ENCODE measurements at places on chromosomes 6 and 20.

DNA sequence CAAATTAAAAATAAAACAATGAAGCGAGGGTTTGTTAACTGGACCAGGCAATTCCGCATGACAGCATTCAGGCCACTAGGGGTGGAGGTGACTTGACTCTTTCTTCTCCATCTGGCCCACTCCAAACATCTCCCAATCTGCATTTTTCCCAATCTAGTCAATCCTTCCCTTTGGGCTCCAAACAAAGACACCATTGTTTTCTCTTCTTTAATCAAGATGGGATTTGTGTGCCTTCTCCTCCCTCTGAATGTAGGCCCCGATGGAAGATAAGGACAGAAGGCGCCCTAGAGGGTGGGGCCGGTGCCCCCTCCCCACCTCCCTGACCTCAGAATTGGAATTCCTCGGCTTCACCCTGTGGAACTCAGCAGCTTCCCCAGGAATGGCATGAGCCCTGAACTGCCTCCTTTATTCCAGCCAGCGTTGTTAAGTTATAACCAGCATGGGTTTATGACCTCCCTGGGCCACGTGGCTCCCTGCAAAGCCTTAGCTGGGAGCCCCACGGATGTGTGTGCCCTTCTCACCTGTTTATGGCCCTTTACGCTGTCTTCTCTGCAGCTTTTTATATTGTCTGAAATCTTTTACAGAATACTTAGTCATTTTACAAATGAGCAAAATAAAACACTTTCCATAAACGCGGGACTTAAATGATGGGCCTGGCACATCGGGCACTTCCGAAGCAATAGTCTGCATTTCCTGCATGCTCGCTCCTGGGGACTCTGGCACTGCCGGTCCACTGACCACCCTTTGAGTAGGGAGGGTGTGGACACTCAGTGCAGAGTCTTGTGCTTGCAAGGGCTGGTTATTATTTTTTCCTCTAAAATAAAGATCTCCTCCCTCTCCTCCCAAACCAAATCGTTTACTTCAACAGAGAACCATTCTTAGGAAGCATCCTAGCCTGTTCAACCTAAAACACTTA lies 24.5 kb downstream of the OVOL2 start:
- DNase-seq = no peak

GRCh38 chr6:121732641-121733040 lies 297.2 kb downstream of the GJA1 start:
- no peak for DNase-seq

- no peak for DNase-seq
Observed at GRCh38 chr20:57417051-57417689, 26.0 kb downstream of the RBM38 start.

GRCh38 chr6:18506382-18507017 lies 119.3 kb downstream of the RNF144B start:
- no peak for DNase-seq

DNA sequence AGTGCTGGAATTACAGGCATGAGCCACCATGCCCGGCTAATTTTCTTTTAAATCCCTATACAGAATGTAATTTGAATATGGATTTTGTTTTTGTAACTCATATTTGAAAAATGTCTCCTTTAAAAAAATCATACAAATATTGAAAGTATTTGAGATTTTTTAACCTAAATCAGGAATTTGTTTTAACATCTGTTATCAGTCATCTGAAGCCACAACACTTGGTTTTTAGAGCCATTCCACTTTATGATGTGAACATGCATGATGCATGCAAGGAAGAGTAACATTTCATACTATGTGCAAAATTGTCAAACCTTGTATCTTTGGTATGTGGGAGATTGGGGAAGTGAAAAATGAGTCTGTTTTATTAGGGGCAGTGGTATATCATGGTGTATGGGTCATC lies 124.5 kb upstream of the AHI1 start:
- DNase-seq = no peak

GRCh38 chr6:89066940-89067646 lies 13.5 kb upstream of the PNRC1 start:
- DNase-seq = no peak

- DNase-seq = no peak
Observed at GRCh38 chr6:161101517-161101916, 109.9 kb downstream of the MAP3K4 start.

DNA sequence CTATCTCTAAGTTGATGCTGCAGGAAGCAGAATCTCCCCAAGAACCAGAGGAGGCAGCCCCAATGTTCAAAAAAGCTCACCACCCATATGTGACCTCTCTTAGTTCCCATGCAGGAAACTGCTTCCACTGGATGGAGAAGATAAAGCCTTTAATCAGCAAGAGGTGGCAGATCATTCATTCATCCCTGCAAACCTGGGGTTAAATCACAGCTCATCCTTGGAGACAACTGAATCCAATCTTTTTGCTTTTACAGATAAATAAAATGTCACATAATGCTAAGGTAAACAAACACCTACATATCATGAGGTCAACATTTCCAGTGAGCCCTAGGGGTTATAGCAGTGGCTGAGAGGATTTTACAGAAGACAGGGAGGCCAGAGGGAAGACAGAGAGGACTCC lies 112.7 kb upstream of the CD93 start:
- DNase-seq = no peak
